ENCODE measurements at places on chromosomes 3 and 15.

GRCh38 chr15:101127506-101128076 is 124.3 kb downstream of the CHSY1 start:
- peak; percentile 49 for DNase-seq

DNA sequence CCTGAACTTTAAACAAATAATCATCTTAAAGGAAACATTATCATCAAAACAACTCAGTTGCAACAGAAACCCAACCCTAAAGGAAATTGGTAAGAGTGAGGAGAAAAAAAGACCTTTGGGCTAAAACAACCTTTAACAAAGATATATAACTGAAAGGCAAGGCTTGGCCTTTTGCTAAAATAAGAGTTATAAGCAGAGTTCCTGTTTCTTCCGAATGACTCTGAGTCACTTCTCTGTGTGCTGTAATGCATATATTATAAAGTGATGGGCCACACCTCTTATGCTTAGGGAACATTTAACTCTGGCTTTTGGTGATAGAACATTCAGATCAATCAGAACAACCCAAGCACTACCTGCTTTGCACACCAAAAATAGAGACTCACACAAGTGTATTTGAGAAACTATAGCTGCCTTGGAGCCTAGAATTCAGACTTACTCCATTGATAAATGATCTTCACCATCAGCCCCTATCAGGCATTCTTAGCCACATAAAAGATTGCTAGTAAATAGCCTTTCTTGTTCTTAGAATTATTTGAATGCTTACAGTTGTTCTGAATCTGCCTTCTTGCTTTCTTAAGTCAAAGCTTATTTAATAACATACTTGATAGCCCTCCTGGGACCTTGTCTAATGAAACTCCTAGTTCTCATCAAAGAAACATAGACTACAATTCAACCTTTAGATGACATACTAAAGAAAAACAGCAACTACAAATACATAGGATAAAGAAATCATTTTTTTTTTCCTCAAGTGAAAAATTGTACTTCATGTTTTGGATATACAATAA is 294.2 kb upstream of the SEMA6D start:
- no peak for DNase-seq

- DNase-seq = no peak
Measured at GRCh38 chr3:128433837-128434165, 32.9 kb downstream of the DNAJB8 start.

- no peak for DNase-seq
Measured at GRCh38 chr3:160099834-160100233, 111.2 kb downstream of the IL12A start.

GRCh38 chr3:2274526-2274925 is 175.9 kb downstream of the CNTN4 start:
- DNase-seq = no peak
